ENCODE measurements at places on chromosomes 12 and 14. TPM values are rescaled to one million over a fixed set of nuclear protein-coding genes. Genes with fewer than 3 reads are reported as not detected.

The TEX52 gene
- total RNA-seq: not detected

The NKX2-8 gene
- 0.73 TPM for total RNA-seq

The CBLN3 gene
- 3.8 TPM for total RNA-seq

The PLEK2 gene
- total RNA-seq: 5.2 TPM

The RNF212B gene
- total RNA-seq: not detected

The CELA1 gene
- total RNA-seq: not detected

The EPYC gene
- total RNA-seq: not detected

The BCL2L2 gene
- total RNA-seq: 28.8 TPM

The SLC8A3 gene
- 0.59 TPM for total RNA-seq

The NEMF gene
- total RNA-seq: 86.9 TPM

GRCh38 chr12:127383281-127383680 is 883.7 kb upstream of the TMEM132C start:
- DNase-seq: no peak

- DNase-seq: peak; percentile 47
Observed at GRCh38 chr14:74401504-74402241, 24.3 kb downstream of the SYNDIG1L start.

DNA sequence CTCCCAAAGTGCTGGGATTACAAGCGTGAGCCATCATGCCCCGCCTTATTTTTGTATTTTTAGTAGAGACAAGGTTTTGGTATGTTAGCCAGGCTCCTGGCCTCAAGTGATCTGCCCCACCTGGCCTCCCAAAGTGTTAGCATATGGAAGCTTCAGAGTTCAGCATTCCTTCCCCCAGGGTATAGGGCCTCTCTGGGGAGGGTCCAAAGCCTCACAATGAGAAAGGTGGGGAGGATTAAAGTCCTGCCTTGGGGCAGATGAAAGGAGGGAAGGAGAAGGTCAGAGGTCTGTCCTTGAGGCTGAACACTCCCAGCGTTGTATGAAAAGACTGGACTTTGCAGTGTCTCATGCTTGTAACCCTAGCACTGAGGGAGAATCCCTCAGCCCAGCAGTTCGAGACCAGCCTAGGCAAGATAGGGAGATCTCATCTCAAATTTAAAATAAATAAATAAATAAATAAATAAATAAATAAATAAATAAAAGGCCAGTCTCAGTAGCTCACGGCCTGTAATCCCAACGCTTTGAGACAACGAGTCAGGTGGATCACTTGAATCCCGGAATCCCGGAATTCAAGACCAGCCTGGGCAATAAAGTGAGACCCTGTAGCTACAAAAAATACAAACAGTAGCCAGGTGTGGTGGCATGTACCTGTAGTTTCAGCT is 22.0 kb upstream of the RCOR1 start:
- no peak for DNase-seq

DNA sequence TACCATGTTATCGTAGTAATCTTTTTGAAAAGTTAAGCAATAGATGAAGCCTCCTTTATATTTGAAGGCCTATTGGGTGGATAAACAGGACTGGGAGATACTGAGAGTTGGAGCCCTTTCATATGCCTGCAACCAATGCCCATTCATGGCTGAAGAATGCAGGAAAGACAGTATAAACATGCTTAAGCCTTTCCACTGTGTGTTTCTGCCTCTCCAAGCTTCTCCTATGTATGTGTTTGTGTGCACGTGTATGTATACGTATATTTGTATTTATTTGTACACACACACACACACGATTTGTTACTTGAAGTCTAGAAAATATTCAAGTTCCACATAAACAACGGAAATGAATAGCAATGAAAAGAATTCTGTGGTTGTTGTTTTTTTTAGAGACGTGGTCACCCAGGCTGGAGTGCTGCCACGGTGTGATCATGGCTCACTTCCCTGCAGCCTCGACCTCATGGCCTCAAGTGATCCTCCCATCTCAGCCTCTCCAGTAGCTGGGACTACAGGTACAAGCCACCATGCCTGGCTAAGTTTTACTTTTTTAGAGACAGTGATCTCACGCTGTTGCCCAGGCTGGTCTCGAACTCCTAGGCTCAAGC is 1453.5 kb downstream of the AACS start:
- DNase-seq: no peak

GRCh38 chr12:54338698-54339296 is 13.9 kb downstream of the COPZ1 start:
- DNase-seq: no peak

GRCh38 chr12:31959161-31959700 is at the start of gene RESF1:
RESF1 (plus strand) TSS chr12:31959415; CDS start chr12:31980956, 21,541 bp downstream.
- DNase-seq: peak; percentile 85

GRCh38 chr14:96268431-96269358 is 12.7 kb downstream of the BDKRB1 start:
- no peak for DNase-seq

- no peak for DNase-seq
Observed at GRCh38 chr14:91893669-91894068, 26.3 kb upstream of the TC2N start.

- DNase-seq: no peak
Observed at GRCh38 chr12:96425321-96425720, 25.1 kb upstream of the CDK17 start.

DNA sequence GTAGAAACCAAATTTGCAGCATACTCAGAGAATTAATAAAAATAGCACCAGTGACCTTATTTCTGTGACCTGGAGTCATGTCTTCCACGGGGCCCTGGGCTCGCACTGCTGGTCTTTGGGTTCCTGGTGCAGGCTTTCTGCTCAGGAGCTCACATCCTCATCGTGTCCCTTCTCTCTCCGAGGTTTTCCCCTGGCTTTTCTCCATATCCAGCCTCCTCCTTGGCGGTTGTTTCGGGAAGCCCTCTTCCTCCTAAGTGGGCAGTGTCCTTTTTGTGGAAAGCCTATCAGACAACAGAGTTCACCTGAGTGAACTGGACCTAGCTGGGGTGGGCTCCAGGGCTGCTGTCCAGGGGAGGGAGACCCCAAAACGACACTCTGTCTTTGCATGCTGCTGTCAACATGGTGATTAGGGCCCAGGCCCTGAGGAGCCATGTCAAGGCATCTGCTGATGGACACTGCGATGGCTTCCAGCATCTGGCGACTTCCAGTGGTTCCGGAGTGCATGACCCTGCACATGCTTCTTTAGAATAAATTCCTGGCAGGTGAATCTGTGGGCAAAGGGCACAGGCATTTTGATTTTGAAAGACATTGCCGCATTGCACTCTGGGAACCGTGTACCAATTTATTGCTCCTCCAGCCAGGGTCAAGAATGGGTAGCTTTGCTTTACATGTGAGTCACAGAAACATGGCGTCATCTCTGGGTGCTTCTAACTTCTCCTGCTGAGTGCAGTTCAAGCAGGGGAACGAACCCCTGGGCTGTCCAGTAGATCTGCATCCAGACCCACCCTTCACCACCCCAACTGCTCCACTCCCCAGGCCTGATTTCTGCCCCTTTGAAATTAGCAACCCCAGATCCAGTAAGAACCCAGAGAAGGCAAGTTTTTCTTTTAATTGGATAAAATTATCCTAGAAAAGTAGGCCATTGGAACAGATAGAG is 136.8 kb downstream of the ADGRD1 start:
- DNase-seq: no peak

DNA sequence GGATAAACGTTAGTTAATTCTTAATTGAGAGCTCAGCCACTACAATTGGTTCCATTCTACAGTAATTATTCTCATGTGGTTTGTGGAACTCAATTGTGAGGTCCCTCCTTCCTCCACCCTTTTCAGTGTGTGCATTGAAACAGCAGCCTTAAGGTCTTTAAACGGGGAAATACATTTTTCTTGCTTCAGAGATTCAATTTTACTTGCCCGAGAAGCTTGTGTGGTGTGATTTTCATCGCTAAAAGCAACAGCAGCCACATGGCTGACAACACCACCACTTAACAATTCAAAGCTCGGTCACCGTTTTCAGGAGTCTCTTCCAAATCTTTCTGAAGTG is 733 bp upstream of the PPFIBP1 start:
- DNase-seq: no peak

GRCh38 chr12:96766232-96766631 is 140.8 kb upstream of the NEDD1 start:
- DNase-seq: no peak

DNA sequence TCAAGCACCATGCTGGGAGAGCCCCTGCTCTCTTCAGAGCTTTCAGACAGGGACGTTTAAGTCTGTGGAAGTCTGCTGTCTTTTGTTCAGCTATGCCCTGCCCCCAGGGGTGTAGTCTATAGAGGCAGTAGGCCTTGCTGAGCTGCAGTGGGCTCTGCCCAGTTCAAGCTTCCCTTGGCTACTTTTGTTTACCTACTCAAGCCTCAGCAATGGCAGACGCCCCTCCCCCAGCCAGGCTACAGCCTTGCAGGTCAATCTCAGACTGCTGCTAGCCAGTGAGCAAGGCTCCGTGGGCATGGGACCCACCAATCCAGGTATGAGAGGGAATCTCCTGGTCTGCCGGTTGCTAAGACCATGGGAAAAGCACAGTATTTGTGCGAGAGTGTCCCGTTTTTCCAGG is 37.4 kb upstream of the C12orf71 start:
- DNase-seq: no peak

GRCh38 chr12:108218921-108219320 is 89.8 kb downstream of the WSCD2 start:
- no peak for DNase-seq

- DNase-seq: no peak
Observed at GRCh38 chr12:128265566-128265965, 1.4 kb upstream of the TMEM132C start.

- DNase-seq: no peak
Observed at GRCh38 chr12:62802984-62803383, 132.0 kb downstream of the PPM1H start.
